Cortex of kidney (tissue), 1 donor: ENCODE measurements at places on chromosomes 5 and 9.

- no peak for DNase-seq
Observed at GRCh38 chr9:34709196-34709978, 549 bp downstream of the CCL21 start.

DNA sequence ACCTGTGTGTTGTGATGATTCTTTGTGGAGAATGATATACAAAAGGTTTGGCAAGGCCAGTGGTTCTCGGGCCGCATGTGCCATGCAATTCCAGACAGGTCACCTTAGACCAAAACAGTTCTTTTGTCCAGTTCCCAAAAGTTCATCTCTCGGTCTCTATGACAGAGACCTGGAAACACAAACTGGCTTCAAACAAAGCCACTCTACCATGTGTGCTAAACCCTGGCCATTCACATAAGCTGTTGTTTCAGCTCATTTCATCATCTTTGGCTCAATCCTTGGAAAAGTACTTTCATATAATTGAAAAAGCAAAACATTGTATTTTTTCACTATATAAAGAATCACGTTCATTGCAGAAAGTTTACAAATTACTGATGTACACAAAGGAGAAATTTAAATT lies 210.5 kb upstream of the SEMA6A start:
- no peak for DNase-seq

DNA sequence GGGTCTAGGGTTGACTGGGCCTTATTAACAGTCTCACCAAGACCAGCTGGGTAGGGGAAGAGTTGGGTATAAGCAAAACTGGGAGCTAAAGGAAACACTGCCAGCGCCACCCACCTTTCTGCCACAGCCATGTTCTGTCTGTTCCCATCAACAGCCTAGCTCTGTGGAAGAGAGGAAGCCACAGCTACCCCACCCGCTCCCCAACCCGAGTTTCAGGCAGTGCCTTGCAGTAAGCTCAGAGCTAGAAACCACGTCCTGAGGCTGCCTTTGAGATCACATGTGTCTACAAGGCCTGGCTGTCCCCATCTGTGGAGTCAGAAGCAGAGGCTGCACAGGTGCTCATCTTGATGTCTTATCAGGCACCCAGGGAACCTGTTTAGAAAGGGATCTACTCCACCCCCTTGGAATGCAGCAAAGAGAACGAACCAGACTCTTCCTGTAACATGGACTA lies 15.3 kb downstream of the HNRNPH1 start:
- no peak for DNase-seq

- DNase-seq: no peak
Observed at GRCh38 chr5:35247648-35248034, 17.4 kb upstream of the PRLR start.

DNA sequence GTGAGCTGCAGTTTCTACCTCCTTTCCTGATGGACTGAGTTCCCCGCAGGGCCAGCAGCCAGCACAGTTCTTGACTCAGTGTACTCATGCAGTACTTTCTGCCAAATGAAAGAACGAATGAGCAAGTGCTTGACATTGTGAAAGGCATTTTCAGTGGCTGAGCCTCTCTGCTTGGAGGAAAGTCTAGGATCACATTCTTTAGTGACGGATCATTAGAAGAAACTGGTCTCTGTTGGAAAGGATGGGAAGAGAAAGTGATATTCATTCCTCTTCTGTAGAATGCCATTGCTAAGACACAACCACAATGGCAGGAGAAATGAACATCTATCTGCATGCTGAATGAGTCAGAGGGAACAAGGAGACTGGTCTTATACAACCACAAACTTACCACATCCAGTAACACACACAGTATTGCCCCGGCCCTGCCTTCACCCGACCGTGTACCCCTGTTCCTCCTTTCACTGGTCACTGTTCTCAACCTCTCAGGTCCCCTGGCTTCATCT lies 206.9 kb downstream of the CRB2 start:
- DNase-seq: no peak
